IPS-NIHi11 (cell line): ENCODE measurements at places on chromosomes 11 and 22.

DNA sequence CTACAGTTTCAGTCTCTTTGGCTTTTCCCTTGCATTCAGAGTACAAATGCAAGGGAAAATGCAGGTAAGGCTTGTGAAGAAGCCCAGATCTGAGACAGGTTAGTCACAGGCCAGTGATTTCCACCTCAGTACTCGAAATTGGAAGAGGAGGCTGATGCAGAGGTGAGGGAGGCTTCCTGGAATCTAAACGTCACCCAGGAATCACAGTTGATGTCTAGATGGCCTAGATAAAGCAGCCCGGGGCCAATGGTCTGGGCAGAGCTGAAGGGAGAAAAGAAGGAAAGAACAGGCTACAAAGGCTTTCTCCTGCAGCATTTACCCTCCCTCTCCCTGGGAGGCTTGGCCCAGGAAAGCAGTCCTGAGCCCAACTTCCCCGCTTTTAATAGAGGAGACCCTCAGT, 8.5 kb downstream of the TRIM6 start:
- DNase-seq: no peak

DNA sequence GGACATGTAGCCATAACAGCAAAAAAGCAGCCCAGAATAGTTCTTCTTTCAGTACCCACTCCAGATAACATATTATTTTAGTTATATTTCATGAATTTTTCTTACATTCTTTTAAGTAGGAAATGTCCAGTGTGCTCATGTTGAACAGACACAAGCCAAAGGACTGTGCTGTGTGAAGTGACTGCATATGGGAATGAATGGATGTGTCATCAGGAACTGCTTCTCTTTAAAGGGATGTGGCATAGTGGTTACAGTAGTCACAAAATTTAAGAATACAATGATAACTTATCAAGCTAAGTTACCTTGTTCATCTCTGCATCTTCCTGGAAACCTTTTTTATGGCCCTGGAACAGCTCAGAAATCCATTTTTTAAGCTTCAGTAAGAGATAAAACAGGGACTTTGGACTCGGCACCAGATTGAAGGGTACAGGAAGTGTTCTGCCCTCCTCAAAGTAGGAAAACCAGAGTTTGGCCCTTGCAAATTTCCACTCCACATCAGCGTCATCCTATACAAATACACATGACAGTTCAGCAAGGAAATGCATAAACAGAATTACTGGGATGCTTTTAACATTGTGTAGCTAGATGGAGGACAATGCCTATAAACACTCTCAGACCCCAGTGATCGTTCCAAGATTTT, 112.8 kb downstream of the TRPC6 start:
- DNase-seq: no peak

DNA sequence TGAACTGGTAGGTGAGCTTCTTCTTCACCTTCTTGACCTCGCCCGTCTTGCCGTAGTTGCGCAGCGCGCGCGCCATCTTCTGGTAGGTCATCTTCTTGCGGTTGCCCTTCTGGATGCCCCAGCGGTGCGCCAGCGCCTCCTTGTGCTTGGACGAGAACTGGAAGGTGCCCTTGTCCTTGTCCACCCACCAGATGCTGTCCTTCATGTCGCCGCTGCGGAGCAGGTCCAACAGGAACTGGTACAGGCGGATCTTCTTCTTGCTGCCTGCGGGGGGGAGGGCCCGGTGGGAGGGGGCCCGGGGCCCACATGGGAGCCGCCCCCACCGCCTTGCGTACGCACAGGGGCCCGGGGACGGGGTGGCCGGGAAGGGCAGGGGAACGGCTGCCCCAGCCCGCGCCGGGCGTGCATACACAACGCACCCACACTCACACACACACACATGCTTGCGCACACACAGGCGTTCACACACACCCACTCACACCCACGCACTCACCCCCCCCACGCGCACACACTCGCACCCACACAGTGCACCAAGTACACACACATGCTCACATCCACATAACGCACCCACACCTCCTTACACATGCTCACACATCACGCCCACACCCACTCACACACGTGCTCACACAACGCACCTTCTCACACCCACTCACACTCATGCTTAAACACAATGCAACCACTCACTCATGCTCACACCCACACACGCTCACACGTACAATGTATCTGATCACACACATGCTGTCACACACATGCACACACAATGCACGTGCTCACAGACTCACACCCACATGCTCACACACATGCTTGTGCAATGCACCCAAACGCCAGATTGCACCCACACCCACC, 3.0 kb upstream of the MYBPC3 start:
- DNase-seq: peak; percentile 92

DNA sequence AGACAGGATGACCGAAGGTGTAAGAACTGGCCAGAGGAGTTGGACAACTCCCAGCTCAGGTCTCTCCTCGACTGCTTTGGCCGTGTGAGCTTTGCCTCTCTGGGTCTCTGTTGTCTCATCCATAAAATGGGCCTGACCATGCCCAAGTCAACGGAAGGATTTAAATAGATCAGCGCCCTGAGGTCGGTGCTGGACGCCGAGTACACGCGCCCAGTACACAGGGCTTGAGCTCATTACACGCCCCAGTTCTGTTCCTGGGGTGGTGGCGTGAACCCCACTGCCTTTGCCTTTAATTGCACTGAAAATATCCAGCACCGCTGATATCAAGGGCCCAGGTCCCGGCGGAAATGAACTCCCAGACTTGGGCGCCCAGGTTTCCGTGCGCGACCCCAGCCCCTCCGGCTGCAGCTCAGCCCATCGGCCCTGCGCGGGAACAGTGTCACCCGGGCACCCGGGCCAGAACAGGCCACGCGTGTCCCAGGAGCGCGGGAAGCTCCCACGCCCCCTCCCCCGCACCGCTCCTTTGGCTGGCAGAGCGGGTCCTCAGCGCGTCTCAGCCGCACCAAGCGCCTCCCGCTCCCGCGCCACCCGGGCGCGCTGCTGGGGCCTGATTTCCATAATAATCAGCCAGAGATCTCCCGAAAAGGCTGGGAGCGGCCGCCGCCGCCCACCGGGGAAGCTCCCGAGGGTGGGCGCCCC, 42.2 kb downstream of the CYTH4 start:
- peak; percentile 64 for DNase-seq

GRCh38 chr11:70732881-70733196, 334.5 kb downstream of the CTTN start:
- no peak for DNase-seq

DNA sequence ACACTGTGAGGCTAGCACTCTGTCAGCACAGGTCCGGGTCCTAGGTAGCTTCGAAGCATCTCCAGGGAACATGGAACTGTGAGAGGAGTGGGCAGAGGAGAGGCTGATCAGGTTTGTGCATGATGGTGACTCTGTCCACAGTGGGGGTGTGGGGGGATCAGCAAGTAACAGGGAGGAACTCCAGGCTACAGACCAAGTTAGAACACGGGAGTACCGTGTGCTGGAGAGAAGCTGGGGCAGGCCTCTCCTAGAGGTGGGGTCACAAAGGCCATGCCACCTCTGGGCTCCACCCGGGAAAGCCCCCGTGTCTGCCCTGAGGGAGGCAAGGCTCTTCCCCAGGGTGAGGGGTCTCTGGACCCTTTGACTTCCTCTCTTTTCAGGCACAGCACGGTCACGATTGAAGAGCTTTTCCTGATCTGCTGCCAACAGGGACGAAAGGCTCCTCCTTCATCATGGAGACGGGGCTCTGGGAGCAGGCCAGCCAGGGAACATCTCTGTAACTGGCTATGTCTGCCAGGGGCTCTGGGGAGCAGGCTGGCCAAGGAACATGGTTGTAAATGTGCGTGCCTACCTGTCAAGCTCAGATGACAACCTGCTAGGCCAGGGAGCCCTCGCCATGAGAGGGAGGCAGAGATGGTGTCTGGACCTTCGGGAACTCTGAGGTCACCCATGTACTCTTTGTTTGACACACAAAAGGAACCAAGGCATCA, 1476.1 kb downstream of the BRD1 start:
- no peak for DNase-seq

GRCh38 chr11:128599729-128600128, 12.4 kb upstream of the ETS1 start:
- no peak for DNase-seq

GRCh38 chr22:41184679-41185078, 20.4 kb upstream of the L3MBTL2 start:
- no peak for DNase-seq

DNA sequence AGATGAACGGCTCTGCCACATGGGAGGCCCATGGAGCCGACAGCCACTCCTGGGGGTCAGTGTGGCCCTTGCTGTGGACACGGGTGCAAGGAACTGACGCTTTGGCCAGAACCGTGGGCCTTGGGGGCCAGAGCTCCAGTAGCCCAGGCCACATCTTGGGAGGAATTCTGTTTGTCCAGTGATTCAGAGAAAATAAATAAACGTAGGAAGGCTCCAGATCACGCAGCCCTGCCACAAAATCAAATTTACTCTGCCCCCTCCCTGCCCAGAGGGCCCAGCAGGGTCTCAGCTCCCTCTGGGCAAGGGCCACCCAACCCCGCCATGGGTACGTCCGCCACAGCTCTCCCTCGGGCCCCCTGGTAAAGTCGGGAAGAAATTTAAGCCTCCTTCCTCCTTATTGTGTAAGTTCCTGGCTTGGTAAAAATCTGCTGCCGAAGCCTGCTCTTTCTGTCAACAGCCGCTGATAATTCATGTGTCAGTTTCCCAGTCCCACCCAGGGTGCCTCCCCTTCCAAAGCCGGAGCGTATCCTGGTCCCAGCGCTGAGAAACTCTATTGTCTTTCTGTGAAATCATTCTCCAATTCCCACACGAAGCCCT, 6.9 kb upstream of the MUC5AC start:
- DNase-seq: no peak

GRCh38 chr22:35850831-35851230, 133.2 kb downstream of the APOL5 start:
- DNase-seq: no peak

DNA sequence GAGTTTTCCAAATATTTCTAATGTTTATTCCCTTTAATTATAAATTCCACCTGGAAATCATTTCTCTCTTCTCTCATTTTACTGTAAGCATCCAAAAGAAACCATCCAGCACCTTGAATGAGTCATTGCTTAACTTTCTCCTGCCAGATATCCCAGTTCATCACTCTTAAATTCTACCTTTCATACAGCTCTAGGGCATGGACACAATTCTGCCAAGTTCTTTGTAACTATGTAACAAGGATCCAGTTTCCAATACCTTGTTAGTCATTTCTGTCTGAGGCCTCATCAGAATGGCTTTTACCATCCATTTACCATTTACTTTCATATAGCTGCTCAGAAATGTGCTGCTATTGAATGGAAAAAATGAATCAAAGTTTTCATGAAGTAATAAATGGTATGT, 455.4 kb upstream of the TENM4 start:
- DNase-seq: no peak

DNA sequence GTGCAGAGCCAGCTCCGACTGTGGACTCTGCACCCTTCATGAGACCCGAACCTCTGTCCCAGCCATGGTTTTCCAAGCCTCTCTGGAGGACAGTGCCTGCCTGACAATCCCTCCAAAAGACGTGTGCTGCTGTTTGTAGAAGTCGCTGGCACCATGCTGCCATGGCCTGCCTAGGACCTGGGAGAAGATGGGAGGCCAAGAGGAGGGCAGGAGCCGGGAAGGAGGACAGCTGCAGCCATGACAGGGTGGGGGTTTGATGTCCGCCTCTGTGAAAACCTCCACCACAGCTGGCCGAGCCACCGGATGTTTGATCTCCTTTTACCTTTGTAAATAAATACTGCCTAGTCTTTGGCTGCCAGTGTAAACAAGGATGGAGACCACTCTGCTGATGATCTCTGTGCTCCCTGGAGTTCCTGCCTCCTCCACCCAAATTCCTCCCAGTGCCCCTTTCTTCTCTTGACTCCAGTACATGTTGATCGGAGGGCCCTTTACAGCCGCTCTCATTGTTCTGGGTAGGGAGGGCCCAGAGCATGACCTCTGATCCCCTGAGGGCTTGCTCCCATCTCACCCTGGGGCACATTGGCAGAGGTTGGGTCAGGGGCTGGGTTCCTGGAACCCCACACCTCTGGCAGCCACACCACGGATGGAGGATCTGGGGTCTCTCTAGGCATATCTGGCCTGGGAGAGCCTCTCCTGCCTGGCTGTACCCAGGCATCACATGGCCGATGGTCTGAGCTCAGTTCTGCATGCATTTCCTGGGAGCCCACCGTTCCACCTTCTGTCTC, 66.9 kb downstream of the BCR start:
- DNase-seq: no peak

GRCh38 chr11:76288166-76288980, 82.1 kb upstream of the WNT11 start:
- no peak for DNase-seq

- peak; percentile 67 for DNase-seq
Observed at GRCh38 chr22:30968015-30968923, at the start of gene MORC2. Gene MORC2 (minus strand): TSS chr22:30968774. CDS start chr22:30967889, 885 bp downstream.

DNA sequence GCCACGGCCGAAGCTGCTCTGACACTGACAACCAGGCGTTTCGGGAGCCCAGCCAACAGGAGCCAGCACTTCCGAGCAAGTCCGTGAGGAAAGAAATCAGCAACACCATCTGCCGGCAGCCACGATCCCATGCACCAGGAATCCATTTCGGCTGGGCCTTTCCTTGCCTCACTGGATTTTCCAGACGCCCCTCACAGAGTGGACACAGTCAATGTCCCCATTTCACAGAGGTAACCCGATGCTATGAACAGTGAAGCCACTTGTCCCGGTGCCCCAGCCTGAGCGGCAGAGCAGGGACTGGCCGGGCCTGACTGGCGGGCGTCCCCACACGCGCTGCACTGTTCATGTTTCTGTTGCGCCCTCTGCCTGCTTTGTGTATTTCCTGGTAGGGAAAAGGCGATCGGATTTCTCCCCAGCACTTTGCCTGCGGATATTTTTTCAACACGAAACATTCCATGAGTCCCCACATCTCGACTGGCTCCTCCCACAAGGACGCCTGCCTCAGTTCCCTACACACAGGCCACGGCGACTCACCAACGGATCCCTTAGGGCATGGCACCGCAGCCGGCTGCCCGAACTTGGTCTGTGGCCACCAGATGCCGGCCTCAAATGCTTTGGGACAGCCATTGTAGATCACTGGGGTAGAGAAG, 55.3 kb downstream of the TRMU start:
- DNase-seq: no peak

- DNase-seq: no peak
Observed at GRCh38 chr11:97356144-97356543, 966.3 kb downstream of the JRKL start.

GRCh38 chr11:64419818-64420485, 61.0 kb downstream of the RPS6KA4 start:
- no peak for DNase-seq

- no peak for DNase-seq
Observed at GRCh38 chr11:8756201-8756600, 73.6 kb downstream of the RPL27A start.

DNA sequence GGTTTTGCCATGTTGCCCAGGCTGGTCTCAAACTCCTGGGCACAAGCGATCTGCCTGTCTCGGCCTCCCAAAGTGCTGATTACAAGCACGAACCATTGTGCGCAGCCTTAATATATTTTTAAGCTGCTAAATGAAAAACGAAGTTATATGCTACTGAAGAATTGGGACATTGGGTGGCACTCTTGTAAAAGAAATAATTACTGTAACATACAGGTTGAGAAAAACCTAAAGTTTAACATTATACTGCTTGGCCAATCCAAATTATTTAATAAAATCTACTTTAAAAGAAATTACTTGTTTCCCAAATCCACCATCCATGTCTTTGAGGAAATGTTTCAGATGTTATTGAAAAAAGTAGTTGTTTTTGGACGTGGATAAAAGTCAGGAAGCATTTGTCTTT, 37.9 kb upstream of the ARHGAP32 start:
- no peak for DNase-seq

GRCh38 chr11:103682318-103683184, 353.9 kb upstream of the DDI1 start:
- DNase-seq: peak; percentile 76
